Central memory CD8-positive, alpha-beta T cell (primary cell): ENCODE measurements at places on chromosomes 11 and 22.

DNA sequence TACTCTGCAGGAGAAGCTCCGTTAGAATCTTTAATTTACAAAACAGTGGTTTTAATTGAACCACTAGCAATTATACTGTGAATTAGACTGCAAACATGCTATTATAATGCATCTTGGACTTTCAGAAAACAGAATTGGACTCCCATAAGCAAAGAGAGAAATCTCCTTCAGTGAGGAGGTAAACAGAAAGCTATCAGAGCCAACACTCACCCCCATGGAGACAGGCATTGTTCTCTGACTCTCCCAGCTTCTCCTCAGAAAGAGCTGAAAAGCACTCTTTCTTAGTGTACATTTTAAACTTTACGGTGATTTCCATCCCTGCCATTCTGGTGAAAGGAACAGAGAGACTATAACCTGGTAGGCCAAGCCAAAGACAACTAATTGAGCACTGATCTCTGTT is 176.9 kb downstream of the GRIA4 start:
- DNase-seq, result no peak

DNA sequence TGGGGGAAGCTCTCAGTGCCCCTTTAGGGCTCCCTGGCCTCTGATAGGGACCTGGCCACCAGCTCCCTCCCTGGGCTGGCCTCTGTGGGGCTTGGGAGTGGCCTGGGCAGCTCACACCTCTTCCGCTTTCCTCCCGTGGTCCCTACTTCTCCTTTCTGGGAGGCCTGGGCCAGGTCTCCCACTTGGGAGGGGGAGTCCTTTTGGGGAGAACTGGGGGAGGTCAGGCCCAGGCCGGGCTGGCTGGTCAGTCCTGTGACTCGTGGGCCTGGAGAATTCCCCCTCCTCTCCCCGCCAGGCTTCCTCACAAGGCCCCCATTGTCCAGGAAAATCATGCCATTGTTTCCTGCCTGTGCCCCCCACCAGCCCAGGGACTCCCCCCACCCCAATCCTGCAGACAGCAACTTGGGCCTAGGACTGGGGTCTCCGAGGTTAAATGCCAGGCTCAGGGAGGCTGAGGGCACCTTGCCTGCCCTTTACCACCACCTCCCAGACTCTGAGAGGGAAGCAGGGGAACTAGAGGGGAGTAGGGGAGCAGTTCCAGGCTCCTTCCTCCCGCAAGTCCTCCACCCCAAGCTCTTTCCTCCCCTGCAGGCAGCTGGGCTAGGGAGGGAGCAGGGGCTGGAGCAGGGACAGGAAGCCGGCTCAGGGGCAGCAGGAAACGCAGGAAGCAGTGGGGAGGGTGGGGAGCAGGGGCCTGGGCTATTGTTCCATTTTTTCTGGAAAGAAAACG is 2.8 kb downstream of the MAP3K11 start:
- no peak for DNase-seq

DNA sequence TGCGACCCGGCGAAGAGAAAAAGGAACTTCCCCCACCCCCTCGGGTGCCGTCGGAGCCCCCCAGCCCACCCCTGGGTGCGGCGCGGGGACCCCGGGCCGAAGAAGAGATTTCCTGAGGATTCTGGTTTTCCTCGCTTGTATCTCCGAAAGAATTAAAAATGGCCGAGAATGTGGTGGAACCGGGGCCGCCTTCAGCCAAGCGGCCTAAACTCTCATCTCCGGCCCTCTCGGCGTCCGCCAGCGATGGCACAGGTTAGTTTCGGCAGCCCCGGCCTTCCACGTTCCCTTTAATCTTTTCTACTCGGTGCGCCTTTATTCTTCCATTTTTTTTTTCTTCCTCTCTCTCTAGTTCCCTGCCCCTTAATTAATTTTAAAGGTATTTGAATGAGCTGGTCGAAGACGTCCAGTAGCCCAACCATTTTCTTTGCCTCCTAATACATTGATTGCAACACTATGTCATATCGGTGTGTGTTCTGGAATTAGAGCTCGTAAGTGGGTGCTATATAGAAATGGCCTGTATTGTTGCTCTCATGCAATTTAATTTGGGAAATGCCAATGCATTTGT is 537 bp downstream of the EP300 start:
- peak; percentile 18 for DNase-seq

GRCh38 chr11:72741849-72742512 is 10.2 kb downstream of the ARAP1 start:
- no peak for DNase-seq

DNA sequence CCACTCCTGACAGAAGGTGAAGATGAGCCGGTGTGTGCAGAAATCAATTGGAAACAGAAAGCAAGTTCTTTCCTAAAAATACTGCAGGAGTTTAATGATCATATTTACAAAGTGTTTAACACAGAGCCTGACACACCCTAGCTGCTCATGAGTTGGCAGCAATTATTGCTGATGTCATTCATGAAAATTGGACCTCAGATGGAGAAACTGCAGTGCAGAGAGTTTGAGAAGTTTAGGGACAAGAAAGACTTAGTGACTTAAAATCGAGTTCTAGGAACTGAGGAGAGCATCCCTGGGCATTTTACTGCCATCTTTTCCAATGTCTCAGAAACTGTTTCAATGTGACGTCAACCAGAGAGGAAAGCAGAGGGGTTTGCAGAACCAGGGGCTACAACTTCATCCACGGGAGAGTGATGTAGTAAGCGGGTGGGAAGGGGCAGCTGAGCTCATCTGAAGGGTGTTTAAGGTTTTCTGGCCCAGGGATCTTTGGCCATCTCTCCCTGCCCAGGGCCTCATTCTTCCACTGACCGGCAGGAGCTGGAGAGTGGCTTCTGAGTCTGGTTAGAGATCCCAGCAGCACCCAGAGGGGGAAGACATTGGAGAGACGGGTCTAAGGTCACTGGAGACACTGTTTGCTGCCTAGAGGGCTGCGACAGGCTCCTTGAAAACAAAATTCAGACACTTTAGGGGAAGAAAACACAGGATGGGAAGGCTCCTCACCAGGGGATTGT is 21.1 kb upstream of the IGLL5 start:
- DNase-seq, result no peak

- peak; percentile 53 for DNase-seq
Observed at GRCh38 chr22:39622881-39623367, 52.4 kb downstream of the CACNA1I start.

GRCh38 chr11:3158821-3159220 is 6.3 kb downstream of the OSBPL5 start:
- DNase-seq, result no peak

GRCh38 chr11:73340164-73340563 is 32.1 kb downstream of the ARHGEF17 start:
- DNase-seq, result no peak

GRCh38 chr11:128171506-128171905 is 415.9 kb downstream of the ETS1 start:
- DNase-seq, result no peak

GRCh38 chr11:78168539-78169477 is 19.6 kb downstream of the KCTD21 start:
- DNase-seq, result no peak

DNA sequence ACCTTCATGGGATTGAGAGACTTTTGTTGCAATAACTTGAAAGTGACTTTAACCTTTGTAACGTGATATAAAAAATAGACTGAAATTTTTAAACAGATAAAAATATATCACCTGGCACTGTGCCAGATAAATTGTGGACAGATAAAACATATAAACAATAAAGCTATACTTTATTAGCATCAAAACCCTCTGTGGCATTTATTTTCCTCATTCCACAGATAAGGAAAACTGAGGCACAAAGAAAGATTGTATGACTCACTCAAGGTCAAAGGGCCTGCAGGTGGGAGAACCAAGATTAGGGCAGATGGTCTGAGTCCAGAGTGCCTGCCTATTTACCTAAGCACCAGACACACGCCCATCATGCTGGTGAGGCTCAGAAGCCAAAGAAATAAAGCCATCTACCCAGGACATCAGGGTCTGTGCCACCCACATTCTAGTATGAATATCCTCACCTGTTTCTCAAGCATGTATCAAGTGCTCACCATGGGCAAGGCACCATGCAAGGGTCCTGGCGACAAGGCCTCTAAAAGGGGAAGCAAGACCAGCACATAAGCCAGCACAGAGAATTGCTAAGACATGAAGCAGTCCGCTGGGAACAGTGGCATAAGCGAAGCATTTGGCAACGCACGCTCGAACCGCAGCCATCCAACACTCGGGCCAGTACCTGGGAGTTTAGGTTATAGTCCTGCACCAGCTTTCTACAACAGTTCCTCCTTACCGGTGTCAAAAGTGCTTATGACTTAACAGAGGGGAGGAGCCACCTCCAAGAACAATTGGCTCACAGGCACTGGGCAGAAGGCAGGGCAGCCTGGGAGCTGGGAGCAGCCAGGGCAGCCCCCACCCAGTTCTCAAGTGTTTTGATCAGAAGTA is 17.6 kb downstream of the MYH9 start:
- DNase-seq, result no peak

GRCh38 chr11:125167954-125168835 is 3.6 kb downstream of the PKNOX2 start:
- DNase-seq, result no peak

- no peak for DNase-seq
Observed at GRCh38 chr11:45272701-45273100, 13.4 kb downstream of the SYT13 start.

- DNase-seq, result no peak
Observed at GRCh38 chr11:119615003-119615881, 113.8 kb downstream of the NECTIN1 start.
